ENCODE measurements at places on chromosomes 1 and 21.

GRCh38 chr1:211531194-211532087 lies 39.5 kb upstream of the RD3 start:
- DNase-seq = no peak

DNA sequence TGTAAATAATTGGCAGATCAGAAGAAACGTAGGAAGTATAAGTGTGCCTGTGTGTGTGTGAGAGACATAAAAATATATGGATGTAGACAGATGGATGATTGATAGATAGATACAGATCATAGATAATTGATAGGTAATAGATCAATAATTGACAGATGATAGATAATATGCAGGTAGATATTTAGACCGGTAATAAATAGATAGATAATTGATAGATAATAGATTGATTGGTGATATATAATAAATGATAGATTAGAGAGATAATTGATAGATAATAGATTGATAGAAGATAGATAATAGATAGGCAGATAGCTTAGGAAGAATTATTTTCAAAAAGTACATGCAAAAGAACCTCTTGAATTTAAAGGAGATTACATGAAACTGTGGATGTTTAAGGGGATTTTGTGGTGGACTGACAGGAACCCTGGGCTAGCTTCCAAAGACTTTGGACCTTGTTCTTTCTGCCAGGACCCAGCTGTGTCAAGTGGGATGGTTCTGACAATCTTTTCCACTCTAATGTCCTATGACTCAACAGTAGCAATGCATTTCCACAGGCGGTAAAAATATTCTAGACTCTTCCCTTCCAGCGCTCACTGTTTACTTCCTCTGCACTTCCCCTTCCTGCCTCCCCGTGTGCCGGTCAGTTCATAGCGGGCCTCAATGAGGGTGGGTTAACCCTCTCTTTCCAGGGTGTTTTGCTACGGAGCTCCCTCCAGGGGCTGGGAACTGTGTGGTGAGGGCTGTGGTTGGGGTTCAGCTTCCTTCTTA lies 39.4 kb downstream of the KCNJ15 start:
- DNase-seq = no peak

- no peak for DNase-seq
Observed at GRCh38 chr1:208374391-208374941, 130.3 kb upstream of the PLXNA2 start.

- DNase-seq = peak; percentile 34
Observed at GRCh38 chr1:44377925-44378784, 23.1 kb upstream of the ERI3 start.

DNA sequence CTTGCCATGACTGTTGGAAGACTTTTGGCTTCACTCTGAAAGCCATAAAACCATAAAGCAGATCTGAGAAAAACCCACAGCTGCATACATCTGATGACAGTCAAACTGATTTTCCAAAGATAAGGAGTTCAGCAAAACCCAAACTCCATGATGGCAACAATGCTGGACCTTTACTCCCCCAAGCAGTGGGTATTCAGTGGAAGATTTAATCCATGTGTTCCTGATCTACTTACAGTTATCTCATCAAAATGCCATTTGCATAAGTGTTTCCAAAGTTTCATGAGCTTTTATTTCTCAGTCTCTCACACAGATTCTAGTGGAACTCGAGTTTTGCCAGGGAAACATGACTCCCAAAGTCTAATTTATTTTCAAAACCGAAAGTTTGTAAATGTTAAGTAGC lies 184.9 kb downstream of the ZC3H11B start:
- DNase-seq = no peak

GRCh38 chr21:42117967-42118780 lies 47.1 kb downstream of the UMODL1 start:
- DNase-seq = no peak

- DNase-seq = no peak
Observed at GRCh38 chr1:153688276-153688675, 9.8 kb downstream of the NPR1 start.

DNA sequence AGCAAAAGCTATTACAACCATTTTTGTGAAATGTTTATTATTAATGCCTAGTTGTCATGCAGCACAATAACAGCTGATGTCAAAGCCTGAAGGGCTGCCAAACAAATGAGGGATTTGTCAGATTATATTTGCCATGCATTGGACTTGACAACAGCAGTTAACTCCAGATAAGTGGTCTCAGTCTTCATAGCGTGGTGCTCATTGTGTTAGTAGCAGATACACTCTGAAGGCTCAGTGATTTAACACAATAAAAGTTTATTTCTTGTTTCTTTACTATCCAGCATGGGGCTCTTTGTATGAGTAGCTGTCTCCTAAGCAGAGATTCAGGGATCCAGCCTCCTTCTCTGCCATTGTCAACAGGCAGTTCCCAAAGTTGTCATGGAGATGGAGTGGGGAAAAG lies 76.0 kb upstream of the PTGFRN start:
- no peak for DNase-seq

DNA sequence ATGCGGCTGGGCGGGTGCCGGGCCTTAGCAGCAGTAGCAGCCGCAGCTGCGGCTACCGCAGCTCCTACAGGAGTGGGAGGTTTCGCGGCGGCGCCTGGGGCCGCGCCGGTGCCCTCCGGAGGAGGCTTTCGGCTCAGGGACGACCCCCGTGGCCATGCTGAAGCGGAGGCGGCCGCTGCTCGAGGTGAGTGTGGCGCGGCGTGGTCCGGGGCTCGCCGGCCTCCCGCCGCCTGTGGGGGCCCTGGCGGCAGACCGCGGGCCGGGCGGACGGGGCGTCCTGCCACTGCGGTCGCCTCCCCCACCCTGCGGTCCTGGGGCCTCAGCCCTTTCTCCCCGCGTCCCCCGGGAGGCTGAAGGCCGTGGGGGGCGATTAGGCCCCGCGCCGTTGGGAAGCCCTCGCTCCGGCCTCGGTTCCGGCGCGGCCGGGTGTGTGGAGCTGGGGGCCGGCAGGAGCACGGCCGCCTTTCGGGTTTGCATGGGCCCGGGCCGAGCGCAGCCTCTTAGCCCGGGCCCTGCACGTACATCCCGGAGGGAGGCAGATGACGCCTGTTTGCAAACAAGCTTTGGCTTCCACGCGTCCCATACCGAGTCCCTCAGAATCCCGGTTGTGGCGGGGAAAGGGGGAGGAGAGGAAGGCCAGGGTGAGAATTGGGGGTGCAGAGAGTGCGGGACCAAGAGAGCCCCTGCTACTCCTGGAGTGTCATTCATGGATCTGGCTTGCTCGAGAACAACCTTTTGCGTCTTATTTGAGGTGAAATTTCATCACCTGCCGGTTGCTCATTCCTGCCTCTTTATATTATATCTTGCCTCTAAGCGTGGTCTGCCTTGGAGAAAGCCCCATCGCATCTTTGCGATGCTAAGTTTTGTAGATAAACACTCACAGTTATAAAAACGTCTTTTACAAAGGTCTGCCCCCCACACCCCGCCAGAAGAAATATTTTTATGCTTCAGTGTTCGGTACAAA lies 613 bp downstream of the ZFYVE9 start:
- peak; percentile 20 for DNase-seq

DNA sequence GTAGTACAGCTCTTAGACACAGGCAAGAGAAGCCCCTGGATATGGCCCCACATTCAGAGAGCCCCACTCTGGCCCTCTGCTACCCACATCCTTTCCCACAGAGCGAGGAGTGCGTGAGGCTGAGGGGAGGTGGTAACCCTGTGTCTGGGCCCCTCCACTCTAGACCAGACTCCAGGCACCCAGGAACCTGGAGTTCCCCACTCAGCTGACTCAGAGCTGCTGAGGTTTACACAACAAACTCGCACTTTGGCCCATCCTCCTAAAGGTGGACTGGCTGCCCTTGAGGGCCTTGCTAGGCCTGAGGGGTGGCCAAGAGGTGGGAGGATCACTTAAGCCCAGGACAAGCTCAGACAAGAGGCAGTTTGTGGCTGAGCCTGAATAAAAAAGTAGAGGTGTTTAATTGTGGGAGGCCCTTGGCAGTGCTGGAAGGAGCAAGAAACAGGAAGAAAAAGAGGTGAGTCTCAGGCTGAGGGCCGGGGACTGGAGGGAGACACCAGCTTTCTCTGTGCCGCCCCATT lies 10.7 kb downstream of the MR1 start:
- DNase-seq = peak; percentile 62

DNA sequence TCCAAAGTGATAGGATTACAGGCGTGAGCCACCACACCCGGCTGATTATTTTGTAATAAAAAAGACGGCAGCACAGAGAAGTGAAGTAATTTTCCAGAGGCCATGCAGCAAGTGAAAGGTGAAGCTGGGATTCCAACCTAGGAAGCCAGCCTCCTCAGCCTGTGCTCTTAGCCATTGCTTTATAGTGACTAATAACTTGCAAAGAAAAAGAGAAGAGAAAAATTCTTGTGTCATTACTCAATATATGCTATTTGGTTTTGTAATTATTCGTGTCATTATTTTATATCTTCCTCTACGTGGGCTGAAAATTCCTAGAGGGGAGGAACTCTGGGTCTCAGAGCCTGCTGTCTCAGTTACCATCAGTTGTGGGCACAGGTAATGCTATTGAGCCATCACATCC lies 1.6 kb upstream of the IER5 start:
- no peak for DNase-seq

- no peak for DNase-seq
Observed at GRCh38 chr1:159468321-159468720, 28.8 kb downstream of the OR10J1 start.

GRCh38 chr1:64480999-64481772 lies 11.3 kb downstream of the CACHD1 start:
- DNase-seq = no peak

GRCh38 chr1:65764052-65764451 lies 28.6 kb upstream of the PDE4B start:
- DNase-seq = no peak

DNA sequence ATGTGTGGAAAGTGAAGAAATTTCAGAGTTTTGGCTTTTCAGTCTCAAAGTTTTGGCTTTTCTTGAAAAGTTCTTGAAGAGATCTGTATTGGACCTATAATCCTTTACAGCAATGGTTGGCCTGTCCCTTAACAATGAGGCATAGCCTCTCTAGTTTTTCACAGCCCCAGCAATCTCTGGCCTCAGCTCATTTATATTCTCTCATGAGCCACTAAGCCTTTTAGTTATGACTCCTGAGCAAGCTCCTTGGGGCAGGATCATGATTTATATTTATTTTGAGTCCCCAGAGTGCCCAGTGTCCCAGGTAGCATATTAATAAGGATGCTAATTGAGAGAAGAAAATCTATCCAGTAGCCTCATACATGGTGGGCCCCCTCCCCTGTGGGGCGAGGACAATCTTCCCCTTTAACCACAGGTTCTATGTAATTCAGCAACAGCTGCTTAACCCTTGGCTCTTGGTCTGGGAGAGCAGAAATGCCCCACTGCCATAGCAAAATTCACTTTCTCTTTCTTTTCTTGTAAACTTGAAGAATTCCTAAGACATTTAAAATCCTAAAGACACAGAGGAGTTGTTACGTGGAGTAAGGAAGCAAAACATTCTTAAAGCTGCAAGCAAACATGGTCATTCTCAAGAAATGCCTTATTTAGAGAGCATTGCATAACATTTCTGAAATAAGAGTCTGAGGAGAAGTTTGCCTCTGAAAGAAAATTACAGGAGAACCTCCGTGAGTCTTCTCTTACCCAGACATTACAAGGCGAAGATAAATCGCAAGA lies 6.3 kb downstream of the NGF start:
- DNase-seq = no peak

GRCh38 chr1:43171312-43171875 lies 696 bp downstream of the EBNA1BP2 start:
- DNase-seq = no peak

- DNase-seq = no peak
Observed at GRCh38 chr1:36497207-36497606, 14.5 kb upstream of the CSF3R start.

DNA sequence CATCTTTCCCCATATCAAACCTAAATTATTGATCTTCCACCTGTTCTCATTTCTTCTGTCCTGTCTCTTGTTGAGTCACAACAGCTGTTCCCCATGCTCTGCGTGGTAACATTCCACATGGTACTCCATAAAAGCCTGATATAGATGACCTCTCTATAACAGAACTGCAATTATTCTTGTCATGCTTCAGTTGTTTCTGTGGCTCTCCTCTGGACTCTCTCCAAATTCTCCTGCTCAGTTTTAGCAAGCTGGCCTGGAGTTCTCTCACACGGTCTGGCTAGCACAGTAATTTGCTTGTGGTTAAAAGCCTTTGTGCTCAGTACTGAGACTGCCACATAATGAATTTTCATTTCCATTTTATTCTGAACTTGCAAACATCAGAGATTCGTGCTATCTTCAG lies 10.6 kb upstream of the LRRC39 start:
- DNase-seq = no peak

- peak; percentile 89 for DNase-seq
Observed at GRCh38 chr1:167533851-167534300, 15.5 kb upstream of the CD247 start.

DNA sequence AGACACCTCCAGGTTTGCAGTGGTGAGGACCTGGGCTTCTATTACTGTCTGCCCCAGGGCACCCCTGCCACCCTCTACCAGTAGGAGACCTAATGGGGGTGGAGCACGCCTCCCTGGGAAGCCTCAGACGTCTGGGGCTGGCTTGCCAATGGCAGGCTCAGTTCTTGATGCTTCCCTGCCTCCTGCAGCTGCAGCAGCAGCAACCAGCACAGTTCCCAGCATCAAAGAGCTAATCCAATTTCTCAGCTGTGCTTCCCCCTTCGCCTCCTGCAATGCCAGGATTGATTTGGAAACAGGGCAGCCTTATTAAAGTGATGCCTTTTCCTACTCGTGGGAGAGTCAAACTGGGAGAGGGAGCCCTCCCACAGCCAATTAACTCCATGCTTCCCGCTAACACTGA lies 8.2 kb downstream of the SYT2 start:
- DNase-seq = no peak
